Kidney capillary endothelial cell (primary cell): ENCODE measurements at places on chromosomes 7 and 10.

DNA sequence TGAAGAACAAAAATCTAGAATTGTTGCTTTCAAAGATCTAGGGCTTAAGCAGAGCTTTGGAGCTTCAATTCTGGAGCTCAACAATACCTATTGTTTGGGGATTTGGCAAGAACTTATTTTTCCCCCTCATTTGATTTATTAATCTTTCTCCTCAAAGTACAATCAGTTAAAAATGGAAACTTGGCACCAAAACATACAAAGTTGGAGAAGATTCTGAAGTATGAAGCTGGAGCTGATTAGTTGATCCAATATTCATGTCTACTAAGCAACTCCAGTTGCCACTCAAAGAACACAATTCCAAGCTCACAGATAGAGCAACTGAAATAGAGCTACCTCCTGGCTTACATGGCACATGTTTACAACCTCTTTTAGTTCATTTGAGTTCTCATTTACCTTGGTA, 3.8 kb downstream of the FAM13C start:
- no peak for DNase-seq

GRCh38 chr7:157676001-157676400, 339.2 kb downstream of the DNAJB6 start:
- DNase-seq: no peak

- DNase-seq: peak; percentile 95
Observed at GRCh38 chr7:26667514-26668133, 196.8 kb downstream of the SKAP2 start.

- DNase-seq: peak; percentile 44
Observed at GRCh38 chr7:2792856-2793487, 51.1 kb downstream of the GNA12 start.

- no peak for DNase-seq
Observed at GRCh38 chr10:7689591-7689990, 13.5 kb upstream of the ITIH2 start.

DNA sequence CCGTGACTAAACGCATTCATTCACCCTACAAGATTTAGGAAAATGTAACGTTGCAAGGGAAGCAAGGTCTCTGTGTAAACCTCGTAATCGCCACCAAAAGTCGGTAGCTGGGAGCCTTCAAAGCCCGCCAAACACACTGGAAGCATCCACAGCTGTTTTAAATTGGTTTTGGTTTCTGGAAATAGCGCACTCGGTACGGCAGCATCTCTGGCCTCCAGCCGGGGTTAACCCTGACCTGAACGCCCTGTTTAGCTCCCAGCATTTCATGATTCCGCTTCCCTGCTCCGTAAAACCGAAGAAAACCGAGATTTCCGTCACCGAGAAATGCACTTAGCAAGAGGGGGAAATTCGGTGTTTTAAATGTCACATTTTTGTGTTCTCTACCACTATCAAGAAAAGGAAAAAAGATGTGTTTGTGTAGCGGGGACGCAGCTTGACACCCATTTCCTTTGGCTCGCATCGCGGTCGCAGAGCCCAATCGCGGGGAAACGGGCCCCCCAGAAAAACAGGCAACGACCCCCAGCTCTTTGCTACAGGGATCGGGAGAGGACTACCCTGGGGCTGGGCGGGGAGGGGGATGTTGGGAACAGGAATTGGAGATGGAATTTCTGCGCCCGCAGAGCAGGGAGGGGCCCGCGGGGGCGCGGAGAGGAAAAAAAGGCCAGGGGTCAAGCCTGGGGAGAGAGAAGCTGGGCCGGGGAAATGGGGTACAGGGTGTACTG, 646 bp downstream of the SGCE start:
- DNase-seq: peak; percentile 42

- DNase-seq: no peak
Observed at GRCh38 chr10:45592432-45592831, 80.1 kb downstream of the ZFAND4 start.

DNA sequence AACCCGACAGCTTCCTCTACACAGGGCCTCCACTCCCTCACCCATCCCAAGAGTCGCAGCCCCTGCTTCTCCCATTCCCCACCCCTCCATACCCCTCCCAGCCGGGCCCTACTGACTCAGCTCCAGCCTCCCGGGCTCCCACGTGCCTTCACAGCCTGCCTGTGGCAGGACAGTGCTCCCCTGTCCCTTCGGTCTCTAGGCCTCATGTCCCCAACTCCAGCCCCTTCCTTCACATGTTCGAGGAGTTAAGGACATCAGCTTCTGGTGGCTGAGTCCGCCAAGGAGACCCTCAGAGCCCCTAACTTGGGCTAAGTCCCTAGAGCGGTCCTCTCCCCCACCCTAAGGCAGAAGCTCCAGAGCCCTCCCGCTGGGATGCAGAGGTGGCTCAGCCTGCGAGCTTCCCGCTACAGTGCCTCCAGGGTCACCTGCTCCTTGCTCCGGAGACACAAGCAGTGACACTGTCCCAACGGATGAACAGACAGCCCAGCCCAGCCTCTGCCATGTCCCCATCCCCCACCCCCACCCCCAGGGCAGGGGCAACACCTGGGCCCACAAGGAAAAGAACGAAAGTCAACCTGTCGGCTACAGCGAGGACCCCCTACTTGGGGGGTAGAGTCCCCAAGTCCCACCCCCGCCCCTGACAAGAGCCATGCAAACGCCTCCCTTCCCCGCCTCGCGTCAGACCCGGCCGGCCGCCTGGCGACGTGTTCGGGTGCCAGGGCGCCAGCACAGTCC, 716 bp downstream of the SMARCD3 start:
- DNase-seq: no peak

DNA sequence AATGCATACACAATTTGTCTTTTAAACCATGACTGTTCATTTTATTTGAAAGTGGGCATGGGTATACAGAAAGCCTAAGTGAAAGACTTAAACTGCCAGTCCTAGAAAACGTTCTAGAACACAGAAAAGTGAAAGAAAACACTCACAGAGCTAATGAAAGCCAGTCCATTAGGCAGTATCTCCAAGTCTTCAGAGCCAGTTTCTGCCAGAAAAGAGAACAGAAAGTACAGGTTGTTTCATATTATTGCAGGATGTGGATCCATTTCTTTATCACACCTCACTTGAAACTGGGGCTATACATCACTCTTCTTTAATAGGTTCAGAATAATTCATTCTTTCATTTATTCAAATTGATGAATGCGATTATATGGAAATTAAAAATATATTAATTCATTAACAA, 7.7 kb downstream of the PON1 start:
- DNase-seq: no peak

GRCh38 chr10:88725798-88726197, 19.7 kb downstream of the LIPK start:
- no peak for DNase-seq

- DNase-seq: no peak
Observed at GRCh38 chr7:94525923-94526322, 16.3 kb downstream of the CASD1 start.

DNA sequence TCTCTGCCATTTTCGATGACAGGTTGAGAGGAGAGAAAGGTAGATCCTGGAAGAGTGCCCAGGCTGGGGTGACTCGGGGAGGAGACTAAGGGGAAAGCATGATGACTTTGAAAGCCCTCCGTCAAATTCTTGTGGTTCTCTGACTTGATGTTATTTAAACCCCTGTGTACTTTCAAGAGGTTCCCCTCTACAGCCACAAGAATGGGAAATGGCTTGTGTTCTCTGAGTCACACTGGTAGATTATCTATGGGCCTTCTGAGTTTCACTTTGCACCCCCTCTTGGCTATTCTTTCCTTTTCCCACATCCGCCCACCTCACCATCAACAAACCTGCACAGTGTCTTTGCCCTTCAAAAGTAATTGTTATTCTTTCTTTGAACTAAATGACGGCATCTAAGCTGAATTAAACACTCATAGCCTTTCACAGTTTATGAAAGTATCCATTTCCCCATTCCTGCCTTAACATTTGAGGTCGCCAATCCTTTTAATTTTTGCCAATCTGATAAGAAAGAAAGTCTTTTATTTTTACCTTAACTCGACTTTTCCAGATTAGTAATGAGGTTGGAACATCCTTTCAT, 24.1 kb downstream of the PRF1 start:
- no peak for DNase-seq

- no peak for DNase-seq
Observed at GRCh38 chr7:69762821-69763352, 164.6 kb downstream of the AUTS2 start.

GRCh38 chr10:3237530-3237929, 64.9 kb upstream of the PITRM1 start:
- no peak for DNase-seq

GRCh38 chr10:85934586-85934985, 432.0 kb downstream of the GRID1 start:
- DNase-seq: no peak

GRCh38 chr10:13139676-13140075, 21.7 kb upstream of the MCM10 start:
- DNase-seq: no peak

- DNase-seq: peak; percentile 7
Observed at GRCh38 chr10:86139066-86139657, 227.4 kb downstream of the GRID1 start.

- peak; percentile 66 for DNase-seq
Observed at GRCh38 chr10:63628526-63629362, 107.5 kb downstream of the REEP3 start.

GRCh38 chr7:121081327-121081936, 92.9 kb downstream of the CPED1 start:
- peak; percentile 77 for DNase-seq

- no peak for DNase-seq
Observed at GRCh38 chr7:107394276-107394675, 75.6 kb upstream of the GPR22 start.

DNA sequence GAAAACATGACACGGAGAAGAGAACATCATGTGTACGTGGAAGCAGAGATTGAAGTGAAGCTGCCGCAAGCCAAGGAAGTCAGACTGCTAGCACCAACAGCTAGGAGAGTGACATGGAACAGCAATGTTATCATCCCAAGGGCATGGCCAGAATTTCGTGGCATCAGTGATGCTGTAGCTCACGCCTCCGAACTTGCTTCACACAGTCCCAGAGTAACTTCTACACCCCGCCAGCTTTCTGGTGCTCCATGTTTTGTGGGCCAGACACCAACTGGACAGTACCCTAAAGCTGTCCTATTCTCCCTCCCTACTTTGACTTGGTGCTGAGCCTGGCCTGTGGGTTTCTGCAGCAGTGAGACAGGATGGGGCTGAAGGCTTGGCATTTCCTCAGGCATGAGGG, 33.0 kb upstream of the EMX2 start:
- DNase-seq: no peak

DNA sequence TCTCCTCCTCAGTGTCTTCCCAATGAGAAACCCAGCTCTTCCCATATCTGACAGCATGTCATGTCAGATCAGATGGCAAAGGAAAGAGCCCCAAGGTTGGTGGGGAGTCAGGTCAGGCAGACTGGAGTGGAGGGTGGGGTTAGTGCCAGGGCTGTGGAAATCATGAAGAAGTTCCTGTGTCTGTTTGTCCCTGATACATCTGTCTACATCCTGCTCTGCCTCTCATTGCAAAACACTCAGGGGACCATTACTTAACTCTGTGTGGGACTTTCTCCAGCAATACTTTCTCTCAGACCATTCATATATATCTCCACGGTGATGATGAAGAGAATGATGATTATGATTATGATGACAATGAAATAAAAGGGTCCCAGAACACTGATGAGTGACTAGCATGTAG, 3.3 kb downstream of the PRRT4 start:
- no peak for DNase-seq
